Astrocyte of the spinal cord (primary cell): ENCODE measurements at places on chromosomes 12 and 14.

DNA sequence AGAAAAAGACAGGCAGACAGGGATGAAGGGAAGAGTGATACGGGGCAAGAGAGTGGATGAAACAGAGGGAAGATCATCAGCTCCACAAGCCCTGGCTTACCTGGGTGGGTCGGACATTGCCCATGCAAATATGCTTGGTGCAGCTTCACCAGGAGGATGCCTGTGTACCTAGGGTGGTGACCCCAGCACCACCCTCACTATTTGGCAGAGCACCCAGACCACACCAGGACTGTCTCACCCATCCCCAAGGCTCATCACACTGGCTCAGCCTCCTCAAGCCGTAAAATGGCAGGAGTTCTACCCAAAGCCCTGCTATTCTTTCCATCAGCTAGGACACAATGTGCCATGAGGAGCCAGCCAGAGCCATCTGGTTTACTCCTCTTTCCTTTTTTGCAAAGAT is 3.0 kb downstream of the GALNT8 start:
- DNase-seq: no peak

GRCh38 chr12:130026608-130027176 is 122.9 kb upstream of the TMEM132D start:
- no peak for DNase-seq

GRCh38 chr12:45204757-45205156 is 11.1 kb upstream of the ANO6 start:
- DNase-seq: no peak

DNA sequence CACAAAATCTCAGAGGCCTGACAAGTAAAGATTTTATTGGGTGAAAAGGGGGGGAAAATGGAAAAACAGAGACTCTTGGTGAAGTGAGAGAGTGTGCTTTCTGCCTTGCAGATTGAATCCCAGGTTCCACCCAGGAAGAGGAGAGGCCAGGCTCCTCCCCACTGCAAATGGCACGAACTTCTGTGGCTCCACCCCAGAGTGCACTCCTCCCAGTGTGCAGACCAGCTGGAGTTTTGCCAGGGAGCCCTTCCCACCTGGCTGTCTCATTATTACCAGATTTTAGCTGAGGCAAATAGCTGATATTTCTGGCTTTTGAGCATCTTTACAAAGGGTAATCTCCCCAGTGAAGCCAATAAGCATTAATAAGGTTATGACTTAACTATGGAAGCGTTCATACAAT is 51.9 kb downstream of the TESPA1 start:
- DNase-seq: no peak

GRCh38 chr12:3106579-3106978 is 29.4 kb downstream of the TSPAN9 start:
- no peak for DNase-seq

DNA sequence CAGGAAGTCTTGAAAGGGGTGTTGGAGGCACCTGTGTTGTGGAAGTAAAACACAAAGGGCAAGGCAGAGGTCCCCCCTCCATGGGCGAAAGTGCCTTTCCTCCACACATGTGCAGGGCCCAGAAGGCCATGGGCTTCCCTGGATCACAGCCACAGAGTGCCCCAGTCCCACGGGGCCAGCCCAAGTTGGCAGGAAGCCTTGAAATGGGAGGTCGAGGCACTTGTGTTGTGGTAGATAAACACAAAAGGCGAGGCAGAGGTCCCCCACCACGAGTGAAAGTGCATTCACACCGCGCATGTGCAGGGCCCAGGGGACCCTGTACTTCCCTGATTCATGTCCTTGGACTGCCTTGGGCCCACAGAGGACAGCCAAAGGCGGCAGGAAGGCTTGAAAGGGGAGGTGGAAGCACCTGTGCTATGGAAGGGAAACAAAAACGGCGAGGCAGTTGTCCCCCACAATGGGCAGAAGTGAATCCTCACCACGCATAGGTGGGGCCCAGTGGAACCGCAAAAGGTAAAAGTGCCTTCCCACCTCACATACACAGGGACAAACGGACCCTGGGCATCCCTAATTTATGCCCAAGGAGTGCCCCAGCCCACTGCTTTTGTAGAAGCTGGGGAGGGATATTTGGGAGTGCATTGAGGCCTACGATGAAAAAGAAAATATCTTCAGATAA is 585.4 kb downstream of the ALG10 start:
- no peak for DNase-seq

GRCh38 chr12:68340404-68341270 is 8.5 kb upstream of the MDM1 start:
- DNase-seq: no peak

- DNase-seq: no peak
These were observed 1650.9 kb upstream of the SEL1L start for GRCh38 chr14:83184531-83184930.

- DNase-seq: no peak
These were observed 21.6 kb upstream of the MANSC4 start for GRCh38 chr12:27801630-27802029.

- no peak for DNase-seq
These were observed 52.4 kb upstream of the CDKN3 start for GRCh38 chr14:54344445-54344844.

DNA sequence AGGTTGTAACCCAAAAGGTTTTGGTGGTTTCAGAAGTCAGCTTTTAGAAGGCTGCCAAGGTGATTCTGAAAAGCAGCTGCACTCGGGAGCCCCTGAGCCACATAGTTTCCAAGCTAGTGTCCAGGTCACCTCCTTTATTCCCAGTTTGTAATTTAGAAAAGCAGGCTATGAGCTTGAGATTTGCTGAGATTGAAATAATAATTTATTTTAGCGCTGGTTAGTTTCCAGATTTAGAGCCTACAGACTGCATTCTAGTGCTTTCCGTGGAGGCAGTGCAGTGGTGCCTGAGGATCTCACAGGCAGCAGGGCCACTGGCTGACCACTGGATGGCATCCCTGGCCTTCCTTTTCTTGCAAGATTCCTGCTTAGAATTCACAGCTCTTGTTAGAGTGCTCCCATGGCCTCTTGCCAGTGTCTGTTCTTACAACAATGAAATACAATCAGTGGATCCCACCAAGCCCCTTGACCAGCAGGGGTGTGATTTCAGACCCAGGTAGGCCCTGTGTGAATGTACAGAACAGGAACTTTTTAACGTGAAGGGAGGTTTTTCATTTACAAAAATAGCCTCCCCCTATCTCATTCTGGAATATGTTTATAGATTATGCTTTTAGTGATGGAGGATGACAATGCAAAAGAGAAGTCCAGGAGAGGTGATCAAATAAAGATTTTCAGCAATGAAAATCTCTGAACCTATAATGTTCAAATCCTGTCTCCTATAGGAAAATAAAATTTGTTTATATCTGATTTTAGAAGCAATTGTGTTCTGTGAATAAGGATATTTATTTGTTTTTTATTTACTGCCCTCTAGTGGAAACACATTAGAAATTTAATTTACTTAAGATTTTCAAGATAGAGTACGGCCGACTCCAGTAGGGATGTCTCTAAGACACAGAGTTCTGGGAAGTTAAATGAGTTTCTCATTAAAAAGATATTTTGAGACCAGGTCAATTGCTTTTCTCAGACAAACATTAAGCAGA is 362.1 kb upstream of the STXBP6 start:
- peak; percentile 1 for DNase-seq

DNA sequence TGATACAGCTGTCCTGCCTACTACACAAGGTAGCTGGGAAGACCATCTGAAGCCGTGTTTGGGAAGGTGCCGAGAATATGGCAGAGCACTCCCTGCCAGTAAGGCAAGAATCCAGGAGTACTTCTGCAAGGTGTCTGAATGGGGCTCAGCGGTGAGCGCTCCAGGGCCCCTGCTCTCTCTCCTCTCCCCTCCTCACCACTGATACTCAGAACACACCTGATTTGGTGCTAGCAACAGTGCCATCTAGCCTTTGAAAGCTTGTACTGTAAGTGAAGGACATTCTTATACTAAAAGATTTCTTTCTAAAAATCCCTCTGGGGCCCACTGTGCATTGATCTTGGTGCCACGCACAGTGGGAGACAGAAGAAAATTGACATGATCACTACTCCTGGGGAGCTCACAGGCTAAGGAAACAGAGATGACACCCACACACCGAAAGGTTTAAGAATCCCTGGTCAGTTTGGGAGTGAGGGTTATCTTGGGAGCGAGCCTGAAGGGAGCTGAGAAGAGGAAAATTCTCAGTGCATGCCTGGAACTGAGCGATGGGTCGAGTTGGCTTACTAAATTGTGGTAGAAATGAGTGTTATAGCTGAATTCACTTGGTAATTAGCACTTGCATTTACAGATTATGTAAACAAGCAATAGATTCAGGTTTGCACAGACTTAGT is 216.9 kb downstream of the NTF3 start:
- no peak for DNase-seq

DNA sequence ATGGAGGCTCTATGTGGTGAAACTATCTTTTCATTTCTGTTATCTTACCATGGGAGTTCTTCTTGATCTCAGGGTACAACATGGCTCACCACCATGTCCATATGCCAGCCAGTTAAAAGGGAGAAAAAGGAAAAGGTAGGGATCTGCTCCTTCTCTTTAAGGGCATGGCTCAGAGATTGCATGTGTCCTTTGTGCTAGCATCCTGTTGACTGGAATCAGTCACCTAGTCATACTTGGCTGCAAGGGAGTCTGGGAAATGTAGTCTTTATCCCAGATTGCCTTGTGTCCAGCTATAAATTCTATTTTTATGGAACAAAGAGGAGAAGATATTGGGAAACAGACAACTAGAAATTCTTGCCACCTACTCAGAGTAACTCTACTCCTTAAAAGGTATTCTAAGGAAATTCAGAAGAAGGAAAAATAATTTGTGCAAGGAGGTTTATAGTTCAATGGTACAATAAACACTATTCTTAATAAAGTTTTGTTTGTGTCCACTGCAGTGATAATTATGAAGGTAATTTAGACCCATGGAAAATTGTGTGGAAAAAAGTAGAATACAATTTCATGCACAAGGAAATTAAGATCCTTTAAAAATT is 86.4 kb upstream of the RPH3A start:
- DNase-seq: no peak

DNA sequence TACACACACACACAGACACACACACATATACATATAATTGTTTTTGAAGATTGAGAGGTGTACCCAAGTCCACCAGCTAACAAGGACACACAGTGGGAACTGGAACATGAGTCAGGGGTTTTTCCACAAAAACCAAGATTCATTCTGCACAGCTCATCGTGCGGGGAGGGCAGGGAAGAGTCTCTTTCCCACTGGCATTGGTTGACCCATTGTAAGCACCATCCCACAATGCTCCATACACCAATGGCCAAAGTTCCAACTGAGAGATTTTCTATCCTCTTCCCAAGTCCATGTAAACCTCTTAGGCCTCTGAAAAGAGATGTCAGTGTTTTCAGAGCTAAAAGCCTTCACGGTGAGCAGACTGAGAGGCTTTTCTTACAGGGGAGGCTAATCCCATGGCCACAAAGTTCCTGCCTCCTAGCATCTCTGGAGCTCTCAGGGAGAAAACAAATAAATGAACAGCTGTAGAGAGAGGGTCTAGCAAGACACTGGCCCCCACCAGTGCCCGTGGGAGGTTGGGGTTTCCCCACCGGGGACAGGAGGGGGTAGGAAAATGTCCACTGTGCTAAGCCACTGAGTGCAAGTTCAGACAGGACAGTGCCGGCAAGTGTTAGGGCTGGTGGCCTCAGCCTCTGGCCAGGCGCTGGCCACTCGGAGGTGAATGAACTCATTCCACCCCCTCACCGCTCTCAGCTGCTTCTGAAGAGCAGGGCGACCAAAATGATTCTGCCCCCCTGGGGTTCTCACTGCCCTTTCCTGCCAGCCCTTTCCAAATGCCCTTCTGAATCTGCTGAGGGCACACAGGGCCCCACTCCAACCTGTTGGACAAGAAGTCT is 21.5 kb upstream of the TC2N start:
- no peak for DNase-seq
